ENCODE measurements at places on chromosomes 4 and X.

DNA sequence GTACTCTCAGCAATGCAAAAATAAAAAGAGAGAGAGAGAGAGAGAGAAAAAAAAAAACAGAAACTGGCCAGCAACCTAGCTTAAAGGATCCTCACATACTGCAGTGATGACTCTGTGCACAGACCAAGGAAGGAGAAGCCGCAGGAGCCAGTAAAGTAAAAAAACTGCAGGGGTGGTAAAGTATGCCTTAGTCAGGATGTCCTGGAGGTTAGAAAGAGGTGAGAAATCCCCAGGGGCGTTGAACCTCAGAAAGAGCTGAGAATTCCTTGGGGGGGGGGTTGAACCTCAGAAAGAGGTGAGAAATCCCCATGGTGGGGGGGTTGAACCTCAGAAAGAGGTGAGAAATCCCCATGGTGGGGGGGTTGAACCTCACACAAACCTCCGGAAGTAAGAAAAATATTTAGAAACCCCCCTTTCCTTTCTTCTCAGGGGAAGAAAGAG lies 48.0 kb downstream of the MAGEA9 start:
- no peak for DNase-seq

DNA sequence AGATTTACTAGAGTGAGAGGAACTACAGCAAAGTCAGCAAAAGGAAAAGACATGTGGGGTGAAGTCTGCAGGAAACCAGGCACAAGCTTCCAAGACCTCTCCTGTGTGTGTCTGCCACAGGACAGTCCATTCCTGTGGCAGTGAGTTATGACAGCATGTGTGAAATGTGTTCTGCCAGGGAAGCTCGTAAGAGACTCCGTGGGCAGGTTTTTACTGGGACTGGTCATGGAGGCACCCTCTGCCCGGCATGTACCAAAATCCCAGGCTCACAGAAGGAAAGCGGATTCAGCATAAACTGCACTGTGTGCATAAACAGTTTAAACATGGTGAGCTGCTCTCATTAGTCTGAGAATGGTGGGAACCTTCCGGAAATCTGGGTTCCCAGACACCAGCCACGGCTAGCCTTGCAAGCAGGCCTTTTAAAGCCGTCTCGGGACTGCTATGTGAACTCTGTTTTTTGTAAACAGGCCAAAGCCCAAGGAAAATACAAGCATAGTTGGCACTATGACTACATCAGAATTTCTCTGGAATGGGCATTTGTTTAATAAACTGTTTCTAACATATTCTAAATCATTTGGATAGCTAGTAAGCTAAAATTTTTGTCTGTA lies 288.5 kb downstream of the TENM3 start:
- DNase-seq = no peak

GRCh38 chr4:159024828-159025227 lies 78.1 kb upstream of the RAPGEF2 start:
- no peak for DNase-seq

- no peak for DNase-seq
Observed at GRCh38 chr4:183837222-183837621, 67.9 kb upstream of the STOX2 start.

- DNase-seq = no peak
Observed at GRCh38 chr4:165784672-165785071, 88.4 kb upstream of the TLL1 start.

DNA sequence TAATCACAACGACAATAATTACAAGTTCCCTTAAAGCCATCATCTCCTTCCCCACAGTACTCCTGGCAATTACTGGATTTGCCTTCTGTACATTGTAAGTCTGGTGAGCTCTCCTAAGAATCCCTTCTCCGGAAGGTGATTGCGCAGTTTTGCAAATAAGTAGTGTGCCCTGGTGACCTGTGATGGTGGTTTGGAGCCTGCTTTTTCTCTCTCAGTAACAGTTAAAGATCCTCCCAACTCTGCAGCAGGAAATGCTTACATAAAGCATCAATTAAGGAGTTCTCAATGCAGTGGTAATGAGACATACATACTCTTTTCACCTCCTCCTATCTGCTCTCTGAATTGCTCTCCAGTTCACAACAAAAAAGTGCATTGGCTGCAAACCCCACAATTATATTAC lies 159.7 kb downstream of the SH2D1A start:
- no peak for DNase-seq

DNA sequence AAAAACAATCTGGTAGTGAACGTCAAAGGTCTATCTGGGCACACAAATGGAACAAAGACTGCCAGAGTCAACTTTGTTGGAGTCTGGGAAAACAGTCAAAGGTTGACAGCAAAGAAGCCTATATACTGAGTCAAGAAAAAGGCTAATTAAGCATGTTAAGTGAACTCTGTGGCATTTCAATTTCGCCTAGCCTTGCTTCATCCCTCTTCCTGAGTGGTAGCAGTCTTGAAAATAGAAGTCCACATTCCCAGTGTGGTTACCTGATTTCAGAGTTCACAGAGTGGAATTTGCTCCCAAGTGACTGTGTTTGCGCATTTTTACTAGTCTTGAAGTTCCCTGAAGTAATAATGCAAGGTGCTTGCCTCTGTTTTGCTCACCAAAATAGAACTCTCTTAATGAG lies 760.0 kb downstream of the FSTL5 start:
- DNase-seq = no peak

DNA sequence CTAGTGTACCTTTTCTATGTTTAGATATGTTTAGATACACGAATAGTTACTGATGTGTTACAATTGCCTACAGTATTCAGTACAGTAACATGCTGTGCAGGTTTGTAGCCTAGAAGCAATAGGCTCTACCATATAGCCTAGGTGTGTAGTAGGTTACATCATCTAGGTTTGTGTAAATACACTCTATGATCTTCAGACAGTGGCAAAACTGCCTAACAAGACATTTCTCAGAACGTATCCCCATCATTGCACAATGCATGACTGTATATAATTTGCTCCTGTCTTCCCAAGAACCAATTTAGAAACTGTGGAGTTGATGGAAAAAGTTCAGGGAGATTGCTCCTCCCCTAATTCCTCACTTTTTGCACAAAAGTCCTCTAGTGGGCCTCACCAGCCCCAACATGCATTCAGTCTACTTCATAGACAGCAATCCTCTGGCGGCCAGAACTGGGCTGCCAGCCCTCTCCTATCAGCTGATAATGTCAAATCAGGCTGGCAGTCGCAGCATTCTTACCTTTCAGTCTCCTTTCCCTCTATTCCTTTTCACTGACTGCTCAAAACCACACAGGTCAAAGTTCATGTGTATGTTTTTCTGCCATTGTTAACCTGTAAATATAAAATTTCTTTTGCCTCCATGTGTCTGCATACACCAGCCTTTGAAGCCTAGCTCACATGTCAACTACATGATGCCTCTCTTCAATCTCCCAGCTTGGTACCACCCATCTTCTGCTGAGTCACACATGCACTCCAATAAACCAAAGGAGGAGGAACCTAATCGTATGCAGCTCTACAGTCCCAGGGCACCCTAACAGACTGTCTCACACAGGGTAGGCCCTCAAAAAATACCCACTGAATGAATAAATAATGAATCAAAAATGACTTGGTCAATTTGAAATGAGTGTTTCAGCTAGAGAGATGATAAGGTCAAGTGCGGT lies 32.0 kb downstream of the BCLAF3 start:
- DNase-seq = no peak

DNA sequence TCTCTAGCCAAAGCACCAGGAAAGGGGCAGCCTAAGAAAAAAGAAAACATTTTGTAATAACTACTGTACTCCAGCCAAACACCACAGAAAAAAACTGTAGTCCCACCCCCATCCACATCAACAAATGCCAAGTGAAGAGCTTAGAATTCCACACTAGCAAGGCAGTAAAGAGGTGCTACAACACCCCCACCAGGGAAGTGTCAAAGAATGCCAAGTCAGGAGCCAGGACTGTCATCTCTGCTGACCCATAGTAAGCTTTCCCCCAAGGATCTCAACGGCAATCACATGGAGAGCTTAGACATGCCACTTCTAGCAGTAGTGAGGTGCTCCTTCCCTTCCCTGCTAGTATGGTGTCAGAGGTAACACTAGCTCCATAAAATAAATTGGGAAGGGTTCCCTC lies 34.4 kb upstream of the CCDC160 start:
- DNase-seq = no peak

DNA sequence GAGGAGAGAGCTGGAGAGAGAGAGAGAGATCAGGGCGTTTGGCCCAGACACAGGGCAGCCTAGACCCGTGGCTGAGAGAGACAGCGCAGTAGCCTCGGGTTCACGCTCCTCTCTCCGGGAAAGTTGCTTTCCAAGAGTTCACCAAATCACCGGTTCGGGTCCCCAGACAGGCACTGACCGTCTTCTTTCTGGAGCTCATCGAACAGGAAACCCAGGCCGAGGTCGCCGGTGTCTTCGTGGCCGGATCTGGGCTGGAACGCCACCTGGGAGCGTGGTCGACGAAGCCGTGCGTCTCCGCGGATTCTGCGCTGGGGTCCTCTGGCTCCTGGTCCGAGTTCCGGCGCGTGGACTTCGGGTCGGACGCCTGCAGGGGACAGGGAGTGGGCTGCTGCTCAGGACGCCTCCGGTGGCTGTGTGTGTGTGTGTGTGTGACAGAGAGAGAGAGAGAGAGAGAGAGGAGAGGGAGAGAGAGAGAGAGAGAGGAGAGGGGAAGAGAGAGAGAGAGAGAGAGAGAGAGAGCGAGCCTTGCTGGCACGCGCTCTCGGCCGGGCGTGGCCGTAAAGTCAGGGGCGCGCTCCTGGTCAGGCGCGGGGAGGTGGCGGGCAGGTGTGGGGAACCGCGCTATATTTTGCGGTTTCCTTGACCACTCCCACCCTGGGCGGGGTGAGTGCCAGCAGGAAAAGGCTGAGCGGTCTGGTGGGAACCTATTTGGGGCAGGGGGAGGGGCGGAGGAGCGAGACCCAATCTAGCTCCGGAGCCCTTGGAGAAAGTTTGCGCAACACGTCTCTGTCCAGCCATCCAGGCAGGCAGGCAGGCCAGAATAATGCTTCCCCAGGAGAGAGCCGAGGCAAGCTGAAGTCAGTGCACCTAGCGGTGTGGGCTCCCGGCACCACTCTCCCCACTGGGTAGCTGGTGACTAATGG lies 62.1 kb downstream of the RHOXF2B start:
- no peak for DNase-seq

- DNase-seq = no peak
Observed at GRCh38 chr4:3290476-3290875, 2.3 kb upstream of the RGS12 start.

GRCh38 chrX:50072110-50072509 lies 128.7 kb downstream of the AKAP4 start:
- DNase-seq = no peak

DNA sequence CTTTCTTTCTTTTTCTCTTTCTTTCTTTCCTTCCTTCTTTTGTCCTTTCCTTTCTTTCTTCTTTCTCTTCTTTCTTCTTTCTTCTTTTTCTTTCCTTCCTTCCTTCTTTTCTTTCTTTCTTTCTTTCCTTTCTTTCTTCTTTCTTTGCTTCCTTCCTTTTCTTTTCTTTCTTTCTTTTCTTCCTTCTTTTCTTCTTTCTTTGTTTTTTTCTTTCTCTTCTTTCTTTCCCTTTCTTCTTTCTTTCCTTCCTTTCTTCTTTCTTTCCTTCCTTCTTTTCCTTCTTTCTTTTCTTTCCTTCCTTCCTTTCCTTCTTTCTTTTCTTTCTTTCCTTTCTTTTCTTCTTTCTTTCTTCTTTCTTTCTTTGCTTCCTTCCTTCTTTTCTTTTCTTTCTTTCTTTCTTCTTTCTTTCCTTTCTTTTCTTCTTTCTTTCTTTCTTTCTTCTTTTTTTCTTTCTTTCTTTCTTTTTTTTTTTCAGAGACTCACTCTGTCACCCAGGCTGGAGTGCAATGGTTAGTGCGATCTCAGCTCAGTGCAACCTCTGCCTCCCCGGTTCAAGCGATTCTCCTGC lies 18.5 kb downstream of the TMEM187 start:
- no peak for DNase-seq

DNA sequence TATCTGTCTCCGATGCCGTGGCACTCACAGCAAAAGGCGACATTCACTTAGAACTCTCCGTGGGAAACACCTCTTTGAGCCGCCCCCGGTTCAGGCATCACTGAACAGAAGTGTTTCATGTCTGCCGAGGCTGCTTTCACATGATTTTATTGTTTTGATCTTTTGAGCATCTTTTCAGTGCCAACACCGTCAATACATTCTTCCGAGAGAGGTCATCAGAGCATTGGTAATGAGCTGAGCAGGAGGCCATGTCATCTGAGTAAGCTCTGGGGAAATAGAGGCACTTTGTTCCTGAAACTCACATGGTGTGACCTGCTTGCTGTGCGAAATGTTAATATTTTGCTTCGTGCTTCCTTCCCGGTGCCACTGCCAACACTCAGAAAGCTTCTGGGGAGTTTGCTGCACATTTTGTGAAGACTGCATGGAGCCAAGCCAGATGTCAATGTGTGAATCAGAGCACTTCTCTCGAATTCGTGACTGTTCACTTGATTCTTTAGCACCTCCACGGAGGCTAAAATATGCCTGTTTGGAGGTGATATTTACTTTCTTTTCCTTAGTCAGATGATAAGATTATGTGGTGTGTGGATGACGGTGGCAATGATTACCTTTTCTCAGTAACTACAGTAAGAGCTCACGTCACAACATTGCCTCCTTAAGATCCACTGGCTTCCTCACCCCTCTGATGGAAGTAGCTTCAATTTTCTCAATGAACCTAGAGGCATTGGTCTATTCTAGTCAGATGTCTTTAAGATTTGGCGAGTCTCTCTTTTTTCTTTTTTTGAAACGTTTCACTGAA lies 222.3 kb upstream of the HS3ST1 start:
- no peak for DNase-seq

- DNase-seq = no peak
Observed at GRCh38 chrX:48465336-48465933, 4.6 kb downstream of the SLC38A5 start.

GRCh38 chr4:145180298-145181090 lies at the start of gene OTUD4:
TSS of gene OTUD4 (minus strand) at chr4:145180589. CDS start at chr4:145179973, 616 bp downstream.
- peak; percentile 94 for DNase-seq

DNA sequence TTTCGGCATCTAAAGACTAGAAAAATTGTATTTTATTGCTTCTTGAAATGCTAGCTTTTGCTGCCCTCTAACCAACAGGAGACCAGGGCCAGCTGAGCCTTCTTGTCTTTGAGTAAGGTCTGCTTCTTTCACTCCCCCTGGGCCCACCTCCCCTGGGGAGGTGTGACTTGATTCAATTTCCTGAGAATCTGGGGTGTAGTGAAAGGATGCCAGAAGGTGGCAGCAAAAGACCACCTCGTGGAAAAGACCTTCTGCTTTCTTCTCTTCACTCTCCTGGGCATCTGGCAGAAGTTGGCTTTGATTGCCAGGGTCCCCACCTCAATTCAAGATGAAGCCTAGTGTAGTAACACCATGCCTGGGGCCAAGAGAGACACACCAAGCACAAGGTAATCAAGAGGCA lies 96.5 kb upstream of the MAOA start:
- DNase-seq = peak; percentile 42

- DNase-seq = no peak
Observed at GRCh38 chr4:174794543-174795094, 34.4 kb downstream of the GLRA3 start.

- DNase-seq = no peak
Observed at GRCh38 chr4:157664726-157665125, 444.2 kb downstream of the GRIA2 start.
